ENCODE measurements at places on chromosomes 11 and 22.
A peak's percentile ranks its signal among the peaks of the same experiment; 100 is the strongest.

DNA sequence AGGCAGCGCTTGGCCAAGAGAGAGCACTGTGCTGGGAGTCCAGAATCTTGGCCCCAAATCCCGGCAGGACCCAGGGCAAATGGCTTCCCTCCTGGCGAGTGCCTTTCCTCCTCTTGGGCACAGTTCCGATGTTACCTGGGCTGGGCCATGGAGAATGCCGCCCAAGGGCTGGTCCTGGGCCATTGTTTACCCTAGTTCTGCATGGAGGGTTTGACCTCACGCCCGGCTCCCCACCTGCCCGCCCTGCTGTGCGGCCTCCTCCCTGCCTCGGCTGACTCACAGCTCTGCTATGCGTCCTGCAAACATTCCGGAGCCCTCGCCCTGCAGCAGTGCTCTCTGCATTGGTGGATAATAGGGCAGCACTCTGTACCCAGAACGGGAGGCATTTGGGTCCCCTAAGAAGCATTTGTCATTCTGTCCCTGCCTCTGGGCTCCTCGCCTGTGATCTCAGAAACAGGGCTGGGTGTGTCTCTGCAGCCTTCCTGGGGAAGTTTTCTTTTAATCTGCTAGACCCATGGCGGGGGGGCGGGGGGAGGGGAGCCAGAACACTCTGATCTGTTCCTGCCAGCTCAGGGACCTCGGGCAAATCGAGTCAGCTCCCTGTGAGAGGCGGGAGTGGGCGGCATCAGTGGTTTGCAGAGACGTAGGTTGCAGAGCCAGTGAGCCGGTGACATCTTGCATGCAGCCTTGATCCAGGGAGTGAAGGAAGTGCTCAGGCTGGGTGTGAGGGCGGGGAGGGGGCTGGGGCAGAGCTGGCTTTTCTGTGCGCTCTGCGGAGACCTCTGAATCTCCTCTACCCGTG lies 32.9 kb upstream of the SMIM38 start:
- DNase-seq, result peak; percentile 88

GRCh38 chr22:46162285-46162684 lies 12.0 kb downstream of the PPARA start:
- no peak for DNase-seq

DNA sequence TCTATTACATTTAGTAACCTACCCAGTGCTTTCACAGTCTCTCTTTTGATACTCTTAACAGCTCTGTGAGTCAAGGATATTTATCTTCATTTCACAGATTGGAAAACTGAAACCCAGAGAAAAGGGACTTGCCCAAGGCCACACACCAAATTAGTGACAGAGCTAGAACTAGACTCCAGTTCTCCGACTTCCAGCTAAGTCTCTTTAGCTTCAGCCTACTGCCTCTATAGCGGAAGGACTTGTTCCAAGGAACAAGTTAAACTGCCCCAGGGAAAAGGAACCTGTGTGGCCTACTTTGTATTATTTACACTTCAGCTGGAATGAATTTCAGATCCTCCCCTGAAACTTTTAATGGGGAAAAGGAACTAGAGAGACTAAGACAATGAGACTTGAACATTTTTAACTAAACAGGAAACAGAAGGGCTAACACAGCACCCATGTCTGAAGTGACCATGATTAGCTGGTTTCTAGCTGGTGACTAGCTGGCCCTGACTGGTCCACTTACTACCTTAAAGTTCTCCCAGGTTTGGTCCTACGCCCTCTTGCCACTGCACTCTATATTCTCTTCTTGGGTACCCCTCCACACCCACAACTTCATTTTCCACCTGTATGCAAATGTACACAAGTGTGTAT lies 1.3 kb downstream of the LRRC51 start:
- no peak for DNase-seq

- no peak for DNase-seq
These were observed 46.6 kb downstream of the LRRC32 start for GRCh38 chr11:76623884-76624419.

- DNase-seq, result no peak
These were observed 921 bp upstream of the NUCB2 start for GRCh38 chr11:17275400-17276235.

All from umbilical cord (tissue), 2 donors.